ENCODE measurements at places on chromosomes 6 and 20.

- no peak for DNase-seq
These were observed 154.5 kb upstream of the PLCB4 start for GRCh38 chr20:8914421-8914820.

DNA sequence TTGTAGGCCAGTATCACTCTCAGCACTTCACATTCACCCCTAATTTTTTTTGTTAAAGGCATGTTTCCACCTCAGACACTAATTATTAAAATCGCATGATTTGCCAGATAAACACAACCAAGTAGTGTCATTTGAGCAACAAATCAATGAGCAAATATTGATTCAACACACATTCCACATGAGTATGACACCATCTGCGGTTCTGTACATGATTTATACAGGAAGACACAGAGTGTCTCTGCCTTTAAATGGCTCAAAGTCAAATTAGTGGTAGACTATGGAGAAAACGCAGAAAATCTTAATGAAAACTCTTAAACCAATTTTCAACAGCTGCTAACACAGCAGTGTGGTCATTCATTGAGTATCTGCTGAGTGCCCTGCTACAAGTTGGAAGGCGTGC is 300.2 kb downstream of the SOX4 start:
- no peak for DNase-seq

GRCh38 chr6:16286151-16286522 is 47.8 kb downstream of the GMPR start:
- peak; percentile 77 for DNase-seq

- DNase-seq: no peak
These were observed 1.1 kb upstream of the SLC2A10 start for GRCh38 chr20:46708172-46708860.

GRCh38 chr6:28211840-28212509 is 13.1 kb upstream of the ZSCAN9 start:
- no peak for DNase-seq

DNA sequence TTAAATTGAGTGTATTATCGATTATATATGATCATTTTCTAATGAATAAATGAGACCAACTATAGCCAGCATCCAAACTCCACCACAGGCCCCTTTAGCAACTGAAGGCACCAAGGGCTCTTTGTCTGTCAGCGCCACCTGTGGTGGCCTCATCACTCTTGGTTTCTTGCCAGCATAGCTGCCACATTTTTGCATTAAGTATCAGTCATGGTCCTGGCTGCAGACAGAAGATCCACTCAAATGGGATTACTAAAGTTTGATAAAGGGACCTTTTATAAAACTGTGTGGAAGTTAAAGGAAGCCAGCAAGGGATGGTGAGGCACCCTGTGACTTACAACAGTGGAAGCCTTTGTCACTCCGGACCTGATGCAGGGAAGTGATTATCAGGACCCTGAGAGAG is 162.9 kb downstream of the C6orf118 start:
- DNase-seq: peak; percentile 78

GRCh38 chr20:61184194-61184593 is 67.9 kb upstream of the CDH4 start:
- DNase-seq: no peak

GRCh38 chr6:103797738-103798137 is 1062.0 kb downstream of the HACE1 start:
- no peak for DNase-seq

DNA sequence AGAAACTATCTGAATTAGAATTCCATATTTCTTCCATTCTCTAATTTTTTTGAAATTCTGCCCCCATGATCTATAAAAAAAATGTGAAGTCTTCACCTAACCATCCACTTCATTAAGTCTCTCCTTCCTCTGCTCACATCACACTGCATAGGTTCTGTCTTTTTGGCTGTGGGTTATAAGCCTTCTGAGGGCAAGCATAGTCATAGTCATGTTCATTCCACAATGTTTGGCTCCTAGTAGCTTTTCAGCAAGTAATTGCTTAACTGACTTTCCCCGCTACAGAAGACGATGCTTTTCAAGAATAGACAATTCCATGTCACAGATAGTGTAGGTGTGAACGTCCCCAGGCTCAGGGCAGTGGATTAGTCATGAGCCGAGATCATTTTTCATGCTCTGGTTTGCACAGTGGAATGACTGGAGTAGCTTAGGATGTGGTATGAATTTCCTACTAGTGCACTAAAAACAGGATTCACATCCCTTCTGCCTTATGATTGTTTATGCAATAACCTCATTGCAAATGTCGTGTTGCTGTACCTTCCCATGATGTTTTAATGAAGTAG is 29.1 kb downstream of the WRNIP1 start:
- no peak for DNase-seq

DNA sequence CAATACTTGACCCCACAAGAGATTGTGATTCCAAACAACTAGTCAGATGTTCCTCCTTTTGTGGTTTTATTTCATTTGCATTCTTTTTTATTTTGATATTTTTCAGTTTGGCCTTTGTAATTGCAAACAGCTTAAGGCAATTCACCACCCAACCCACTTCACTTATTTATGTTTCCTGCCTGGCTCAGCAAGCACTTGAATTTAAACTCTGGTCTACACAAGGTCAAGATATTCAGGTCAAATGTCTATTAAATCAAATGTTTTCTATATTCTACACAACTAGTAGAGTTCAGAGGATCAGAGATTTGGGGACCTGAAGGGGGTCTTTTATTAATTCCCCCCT is 100.1 kb downstream of the SGK1 start:
- no peak for DNase-seq

GRCh38 chr6:143441010-143441409 is 9.5 kb downstream of the ADAT2 start:
- DNase-seq: no peak

- no peak for DNase-seq
These were observed 93.8 kb downstream of the FOXA2 start for GRCh38 chr20:22490287-22491193.

GRCh38 chr6:6090861-6091607 is 84.3 kb upstream of the NRN1 start:
- DNase-seq: no peak
